ENCODE measurements at places on chromosomes 1 and 21.

DNA sequence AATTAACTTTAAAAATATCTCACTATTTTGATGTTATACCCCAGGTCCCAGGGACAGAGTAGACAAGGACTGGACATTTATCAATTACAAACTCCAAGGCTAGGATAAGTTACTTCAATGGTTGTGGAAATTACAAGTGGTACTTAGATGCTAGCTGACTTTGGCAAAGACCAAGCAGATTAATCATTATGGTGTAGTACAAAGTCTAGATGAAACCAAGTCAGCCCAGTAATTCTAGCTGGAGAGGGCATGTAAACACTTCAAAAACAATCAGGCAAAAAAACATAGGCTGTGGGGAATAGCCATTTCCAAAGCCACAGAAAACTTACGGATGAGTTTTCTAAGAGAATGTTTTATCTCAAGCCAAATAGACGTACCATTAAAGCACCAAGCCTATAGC, 124.5 kb downstream of the TSEN15 start:
- no peak for DNase-seq

- no peak for DNase-seq
Observed at GRCh38 chr1:198106011-198106410, 50.8 kb upstream of the NEK7 start.

GRCh38 chr1:172997941-172998361, 52.8 kb downstream of the TNFSF18 start:
- DNase-seq = no peak

DNA sequence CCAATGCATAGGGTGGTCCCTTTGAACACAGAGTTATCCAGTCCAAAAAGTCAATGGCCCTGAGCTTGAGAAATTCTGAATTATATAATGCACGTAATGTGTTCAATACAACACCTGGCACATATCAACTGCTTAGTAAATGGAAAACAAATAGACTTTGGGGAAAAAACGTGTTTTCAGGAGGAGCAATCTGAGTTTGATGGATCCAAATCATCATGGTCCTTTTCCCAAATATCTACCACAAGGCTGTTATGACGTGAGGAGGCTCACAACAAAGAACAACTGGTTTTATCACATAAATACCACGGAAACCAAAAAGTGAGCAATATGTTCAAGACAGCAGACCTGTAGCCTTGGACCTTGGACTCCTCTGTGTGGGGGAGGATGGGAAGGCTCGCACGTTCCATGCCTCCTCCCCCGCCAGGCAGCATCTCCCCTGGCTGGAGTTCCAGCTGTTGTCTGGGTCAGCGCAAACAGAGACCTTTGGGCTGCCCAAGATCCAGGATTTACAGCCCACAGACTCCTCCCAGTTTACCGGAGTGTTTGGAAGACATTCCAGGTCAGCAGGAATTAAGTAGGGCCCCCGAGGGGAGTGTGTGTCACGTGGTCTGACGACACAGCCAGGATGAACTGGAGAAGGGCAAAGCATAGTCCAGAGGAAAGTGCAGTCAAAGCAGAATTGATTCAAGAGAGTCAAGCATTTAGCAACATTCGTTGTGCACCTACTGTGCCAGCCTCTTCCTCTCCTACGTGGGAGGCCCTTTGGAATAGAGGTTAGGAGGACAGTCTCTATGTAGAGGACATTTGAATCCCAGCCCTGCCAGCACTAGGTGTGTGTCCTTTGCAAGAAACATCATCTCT, 32.2 kb upstream of the MED18 start:
- DNase-seq = no peak

DNA sequence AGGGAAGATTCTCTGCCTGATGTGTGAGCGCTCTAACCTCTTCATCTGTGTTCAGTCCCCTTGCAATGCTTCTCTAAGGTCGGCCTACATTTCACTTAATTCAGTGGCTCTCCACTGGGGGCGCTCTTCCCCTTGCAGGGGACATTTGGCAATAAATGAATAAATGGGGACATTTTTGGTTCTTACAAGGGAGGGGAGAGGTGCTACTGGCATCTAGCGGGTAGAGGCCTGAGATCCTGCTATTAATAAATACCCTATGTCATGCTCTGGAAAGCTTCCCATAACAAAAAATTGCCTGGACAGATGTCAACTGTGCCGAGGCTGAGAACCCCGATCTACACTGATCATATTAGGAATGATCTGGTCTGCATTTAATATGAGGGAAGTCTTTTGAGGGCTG, 25.9 kb upstream of the DNAJC11 start:
- peak; percentile 59 for DNase-seq

DNA sequence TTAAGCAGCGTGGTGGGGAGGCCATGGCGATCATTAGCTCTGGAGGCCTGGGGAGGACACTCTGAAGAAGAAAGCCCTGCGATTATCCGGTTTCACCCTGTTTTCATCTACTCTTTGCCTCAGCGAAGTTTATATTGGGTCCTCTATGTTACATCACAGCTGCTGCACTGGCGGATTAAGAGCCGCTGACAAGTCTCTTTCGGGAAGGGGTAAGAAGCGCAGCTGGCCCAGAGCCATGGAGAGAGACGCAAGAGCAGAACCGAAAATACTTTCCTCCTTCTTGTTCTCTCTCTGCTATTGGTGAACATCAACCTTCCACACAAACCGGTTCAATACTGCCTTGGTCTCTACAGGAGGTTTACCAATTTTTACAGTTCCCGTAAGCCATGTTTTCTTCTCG, 291.5 kb downstream of the FAM72C start:
- no peak for DNase-seq

DNA sequence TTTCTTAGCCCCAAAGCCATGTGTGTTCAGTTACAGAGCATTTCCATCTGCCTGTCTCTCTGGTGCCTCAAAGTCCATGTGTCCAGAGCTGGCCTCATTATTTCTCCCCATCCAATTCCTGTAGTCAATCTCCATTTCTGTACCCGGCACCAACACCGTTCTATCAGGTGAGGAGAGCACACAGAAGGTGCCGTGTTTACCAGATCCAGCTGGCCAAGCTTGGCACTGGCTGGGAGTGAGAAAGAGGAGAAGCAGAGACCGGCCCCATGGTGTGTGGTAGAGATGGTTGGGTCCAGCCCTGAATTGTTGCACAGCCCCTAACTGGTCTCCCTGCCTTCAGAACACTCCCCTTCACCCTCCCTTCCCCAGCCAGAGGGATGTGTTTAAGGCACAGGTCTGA, 7.5 kb upstream of the SSBP3 start:
- no peak for DNase-seq

- no peak for DNase-seq
Observed at GRCh38 chr1:97114842-97115241, 393.3 kb downstream of the PTBP2 start.

- no peak for DNase-seq
Observed at GRCh38 chr1:168098534-168099320, 38.0 kb downstream of the GPR161 start.

- no peak for DNase-seq
Observed at GRCh38 chr1:158102881-158103674, 77.6 kb upstream of the CD1D start.

DNA sequence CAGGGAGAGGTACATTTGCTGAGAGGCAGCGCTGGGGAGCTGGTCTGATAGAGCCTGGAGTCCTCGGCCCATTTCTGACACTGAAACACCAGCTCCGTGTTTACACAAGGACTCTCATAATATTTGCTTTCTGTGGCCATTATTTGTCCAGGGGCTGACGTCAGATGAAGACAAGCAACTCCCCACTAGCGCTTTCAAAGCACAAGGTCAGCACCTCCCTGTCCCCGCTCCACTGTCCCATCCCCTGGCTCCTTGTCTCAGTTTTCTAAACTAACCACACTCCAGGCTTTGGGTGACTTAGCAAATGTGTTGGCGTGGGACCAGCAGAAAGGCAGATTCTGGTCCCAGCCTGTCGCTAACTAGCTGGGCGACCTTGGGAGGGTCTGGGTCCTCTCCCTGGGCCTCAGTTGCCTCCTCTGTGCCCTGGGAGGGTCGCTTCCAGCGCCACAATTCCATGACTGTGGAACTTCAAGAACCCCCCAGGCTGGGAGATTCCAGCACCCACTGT, 37.4 kb upstream of the ZBTB40 start:
- DNase-seq = no peak

DNA sequence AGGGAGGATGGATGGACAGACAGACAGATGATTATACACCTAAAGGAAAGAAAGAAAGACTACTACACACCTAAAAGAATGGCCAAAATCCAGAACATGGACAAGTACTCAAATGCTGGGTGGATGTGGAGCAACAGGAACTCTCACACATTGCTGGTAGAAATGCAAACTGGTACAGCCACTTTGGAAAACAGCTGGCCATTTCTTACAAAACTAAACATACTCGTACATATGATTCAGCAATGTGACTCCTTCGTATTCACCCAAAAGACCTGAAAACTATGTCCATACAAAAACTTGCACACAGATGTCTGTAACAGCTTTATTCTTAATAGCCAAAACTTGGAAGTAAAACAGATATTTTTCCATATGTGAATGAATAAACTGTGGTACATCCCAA, 51.3 kb downstream of the PRPF38A start:
- no peak for DNase-seq

GRCh38 chr1:186768906-186769305, 59.8 kb upstream of the PLA2G4A start:
- no peak for DNase-seq

DNA sequence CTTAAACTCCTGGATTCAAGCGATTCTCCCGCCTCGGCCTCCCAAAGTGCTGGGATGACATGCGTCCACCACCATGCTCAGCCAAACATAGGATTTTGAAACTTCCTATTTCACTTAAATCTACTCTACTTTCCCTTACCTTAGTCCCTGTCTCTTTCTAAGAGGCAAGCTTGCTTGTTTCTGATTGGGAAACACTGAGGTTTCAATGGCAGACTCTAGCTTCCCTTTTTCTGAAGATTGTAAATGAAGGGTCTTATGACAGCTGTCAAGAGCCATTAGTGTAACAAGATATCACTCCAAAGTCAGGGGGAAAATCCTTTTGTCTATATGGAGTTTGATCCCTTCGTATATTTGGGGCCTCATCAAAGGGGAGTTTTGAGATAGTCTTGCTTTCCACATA, 23.5 kb upstream of the LMO4 start:
- no peak for DNase-seq

DNA sequence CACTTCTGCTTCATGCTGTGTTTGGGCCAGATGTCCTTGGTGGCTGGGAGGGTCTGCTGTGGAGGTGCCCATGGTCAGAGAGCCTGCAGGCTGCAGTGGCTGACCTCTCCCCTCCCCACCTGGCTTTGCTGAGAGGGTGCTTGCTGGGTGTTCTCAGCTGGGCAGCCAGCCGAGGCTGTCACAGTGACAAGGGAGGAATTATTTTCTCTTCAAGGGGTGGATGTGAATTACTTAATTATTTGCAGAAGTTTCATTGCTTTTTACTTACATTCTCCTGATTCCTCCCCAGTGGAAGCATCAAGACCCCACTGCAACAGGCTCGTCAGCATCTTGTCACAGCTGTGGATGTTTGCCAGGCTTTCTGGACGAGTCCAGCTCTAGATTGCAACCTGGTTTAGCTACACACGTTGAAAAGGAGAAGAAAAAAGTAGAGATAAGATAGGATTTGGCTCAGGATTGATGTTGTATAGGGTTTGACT, 70.3 kb downstream of the GALNT2 start:
- no peak for DNase-seq

- DNase-seq = no peak
Observed at GRCh38 chr1:56552349-56552748, 27.0 kb downstream of the PLPP3 start.

- no peak for DNase-seq
Observed at GRCh38 chr1:43980255-43981134, 1.5 kb downstream of the B4GALT2 start.

GRCh38 chr21:39637197-39637970, 24.6 kb downstream of the B3GALT5 start:
- no peak for DNase-seq

- DNase-seq = peak; percentile 83
Observed at GRCh38 chr1:6359216-6360116, 34.1 kb downstream of the ACOT7 start.

- DNase-seq = no peak
Observed at GRCh38 chr1:27906759-27907158, 28.0 kb upstream of the SMPDL3B start.

DNA sequence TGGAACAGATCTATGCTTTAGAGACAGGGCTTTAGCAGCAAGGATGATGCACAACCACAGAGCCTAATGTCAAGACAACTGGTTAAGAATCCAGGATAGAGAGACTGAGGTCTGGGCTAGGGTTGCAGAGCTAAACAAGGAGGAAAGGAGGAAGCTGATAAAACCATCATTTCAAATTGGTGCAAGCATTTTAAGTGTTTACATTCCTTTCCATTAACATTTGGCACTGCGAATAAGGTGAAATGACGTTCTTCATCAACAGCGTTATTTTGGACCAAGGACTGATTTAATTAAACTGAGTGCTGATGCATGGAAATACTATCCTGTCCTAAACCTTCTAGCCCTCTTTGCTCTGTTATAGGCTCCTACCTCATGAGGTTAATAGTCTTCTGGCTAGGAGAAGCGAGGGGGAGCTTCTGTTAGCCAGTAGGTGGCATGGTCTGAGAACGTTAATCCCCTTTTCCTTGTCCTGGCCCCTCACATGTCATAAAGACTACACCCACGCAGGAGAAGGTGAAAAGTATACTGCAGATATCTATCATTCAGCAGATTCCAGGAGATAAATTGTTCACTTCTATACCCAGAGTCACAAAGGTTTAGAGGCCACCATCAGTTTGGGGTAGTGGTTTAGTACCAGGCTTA, 7.6 kb upstream of the C1orf21 start:
- DNase-seq = no peak

DNA sequence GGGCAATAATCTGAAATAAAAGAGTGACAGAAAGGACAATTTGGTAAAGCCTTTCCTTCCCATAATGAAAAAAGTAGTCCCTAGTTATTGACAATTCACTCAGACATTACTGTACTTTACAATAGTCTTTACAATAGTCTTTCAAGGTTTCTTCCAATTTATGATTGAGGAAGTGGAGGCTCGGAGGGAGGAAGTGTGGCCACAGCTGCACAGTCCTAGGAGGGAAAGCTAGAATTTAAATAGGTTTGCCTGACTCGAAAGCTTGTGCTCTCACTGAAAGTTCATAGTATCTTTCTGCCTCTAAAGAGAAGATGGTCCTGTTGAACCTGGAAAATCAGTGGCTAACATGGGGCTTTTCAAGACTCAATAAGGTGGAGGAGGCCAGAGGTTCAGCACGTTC, 203.2 kb downstream of the SDCCAG8 start:
- no peak for DNase-seq

DNA sequence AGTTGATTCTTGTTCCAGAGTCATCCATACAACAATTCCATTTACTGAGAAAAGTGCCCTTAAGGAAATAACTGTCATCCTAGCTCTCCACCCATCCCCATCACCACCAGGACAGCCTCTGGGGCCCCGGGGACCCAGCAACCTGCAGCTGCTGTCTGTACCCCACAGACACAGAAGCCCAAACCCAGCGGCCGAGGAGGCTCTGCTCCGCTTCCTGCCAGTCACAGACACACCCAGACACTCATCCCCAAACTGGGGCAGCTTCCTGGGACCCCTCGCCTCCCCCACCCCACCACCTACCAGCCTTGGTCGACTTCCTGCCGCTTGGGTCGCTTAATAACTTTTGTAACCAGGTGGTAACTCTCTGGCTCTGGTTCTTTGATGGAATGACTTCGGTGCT, 121.6 kb upstream of the SLC25A33 start:
- DNase-seq = peak; percentile 19

GRCh38 chr1:178010674-178011464, 41.0 kb upstream of the SEC16B start:
- DNase-seq = no peak

GRCh38 chr1:1118876-1119220, 3.0 kb upstream of the C1orf159 start:
- DNase-seq = no peak

Data from activated CD4-positive, alpha-beta T cell treated with anti-CD3 and anti-CD28 coated beads, Interleukin-2, amount 10 ng/mL, durations not matched to agents 7 days and 5 days (primary cell).